Cortex of kidney (tissue), 1 donor: ENCODE measurements at places on chromosomes 16 and 17.

GRCh38 chr16:84461029-84461412 is 43.4 kb downstream of the MEAK7 start:
- no peak for DNase-seq

- DNase-seq, result no peak
These were observed 18.9 kb upstream of the RAP1GAP2 start for GRCh38 chr17:2777242-2777867.

GRCh38 chr16:74297145-74297665 is 591 bp downstream of the PSMD7 start:
- DNase-seq, result no peak

GRCh38 chr17:60792250-60792898 is 114.7 kb downstream of the BCAS3 start:
- DNase-seq, result no peak

DNA sequence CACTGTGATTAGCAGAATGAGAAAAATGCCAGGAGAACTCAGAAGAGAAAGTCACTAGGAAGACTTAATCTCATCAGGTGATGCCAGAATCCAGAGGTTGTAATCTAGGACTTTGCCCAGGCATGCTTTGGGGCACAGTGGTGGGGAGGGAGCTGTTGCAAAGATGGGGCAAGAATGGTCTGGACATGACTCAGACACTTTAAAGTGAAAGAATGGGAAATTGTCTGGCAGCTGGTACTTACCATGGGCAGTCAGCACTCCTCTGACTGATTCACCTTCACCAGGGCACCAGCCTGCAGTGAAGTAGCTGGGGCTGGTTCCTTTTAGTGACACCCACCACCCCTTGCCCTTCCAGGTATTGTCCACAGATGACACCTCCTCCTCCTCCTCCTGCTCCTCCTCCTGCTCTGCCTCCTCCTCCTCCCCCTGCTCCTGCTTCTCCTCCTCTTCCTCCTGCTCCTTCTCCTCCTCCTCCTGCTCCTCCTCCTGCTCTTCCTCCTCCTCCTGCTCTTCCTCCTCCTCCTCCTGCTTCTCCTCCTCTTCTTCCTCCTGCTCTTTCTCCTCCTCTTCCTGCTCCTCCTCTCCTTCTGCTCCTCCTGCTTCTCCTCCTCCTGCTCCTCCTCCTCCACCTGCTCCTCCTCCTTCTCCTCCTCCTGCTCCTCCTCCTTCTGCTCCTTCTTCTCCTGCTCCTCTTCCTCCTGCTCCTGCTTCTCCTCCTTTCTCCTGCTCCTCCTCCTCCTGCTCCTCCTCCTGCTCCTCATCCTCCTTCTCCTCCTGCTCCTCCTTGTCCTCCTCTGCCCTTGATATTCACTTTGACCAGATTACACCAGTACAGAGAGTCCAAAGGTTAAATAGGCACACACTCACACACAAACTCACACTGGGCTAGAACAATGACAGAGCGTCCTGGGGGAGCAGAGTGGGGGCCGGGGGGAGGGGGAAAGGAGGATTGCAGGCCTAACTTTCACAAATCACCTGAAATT is at the start of gene CHD9NB:
TSS of gene CHD9NB (minus strand) at position 379 of the 983 bp plus-strand sequence. CDS start 8,739 bp downstream, outside the sequence.
- no peak for DNase-seq

DNA sequence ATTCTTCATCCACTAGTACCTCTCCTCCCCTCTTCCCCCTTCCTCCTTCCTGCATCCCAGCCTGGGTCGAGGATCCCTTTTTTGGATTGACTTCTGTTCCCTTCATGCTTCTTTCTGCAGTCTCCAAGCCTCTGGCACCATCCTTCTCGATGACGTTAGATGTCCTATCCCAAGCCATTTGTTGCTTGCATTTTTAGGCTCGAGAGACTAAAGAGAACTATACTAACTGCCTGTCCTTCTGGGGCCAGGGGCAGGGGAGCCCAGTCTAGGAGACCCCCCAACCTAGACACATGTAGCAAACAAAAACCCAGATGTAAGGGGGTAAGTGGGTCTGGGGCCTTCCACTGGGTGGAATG is 23.9 kb downstream of the UNK start:
- no peak for DNase-seq
